AG20443 (cell line): ENCODE measurements at places on chromosomes 11 and 22.

DNA sequence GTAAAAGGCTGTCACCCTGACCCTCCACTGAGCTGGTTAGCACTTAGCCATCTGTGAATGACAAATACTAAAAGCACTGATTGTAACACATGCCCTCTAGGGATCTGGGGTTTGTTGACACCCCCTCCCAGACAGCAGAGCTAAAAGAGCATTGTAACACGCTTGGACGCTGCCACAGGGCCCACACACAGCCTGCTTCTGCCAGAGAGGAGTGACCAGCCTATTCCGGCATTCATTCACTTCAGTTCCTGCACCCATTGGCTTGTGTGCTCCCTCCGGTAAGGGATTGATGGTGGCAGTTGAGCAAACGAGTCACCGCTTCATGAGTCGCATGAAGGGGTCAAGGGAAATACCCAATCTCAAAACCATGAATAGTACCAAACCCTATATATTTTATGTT lies 15.8 kb downstream of the OR10D3 start:
- no peak for DNase-seq

GRCh38 chr11:763073-763463 lies 14.2 kb downstream of the GATD1 start:
- DNase-seq, result no peak

DNA sequence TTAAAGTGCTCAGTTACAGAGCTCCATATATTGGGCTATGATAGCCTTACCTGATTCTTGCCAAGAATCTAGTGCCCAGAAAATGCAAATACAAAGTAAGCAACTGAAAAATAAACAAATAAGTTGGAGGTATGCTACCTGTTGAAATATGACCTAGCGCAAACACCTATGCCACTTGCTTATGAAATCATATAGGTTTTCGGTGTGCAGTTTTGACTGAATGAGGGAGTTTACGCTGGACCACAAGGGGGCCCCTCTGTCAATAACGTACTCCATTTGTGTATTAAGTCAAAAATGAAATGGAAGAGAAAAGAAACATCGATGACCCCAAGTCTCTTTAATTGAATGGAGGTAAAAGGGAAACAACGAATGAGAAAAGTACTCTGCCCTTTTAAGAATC lies 84.9 kb upstream of the TRIM77 start:
- DNase-seq, result no peak

GRCh38 chr11:88188251-88188931 lies 13.1 kb upstream of the RAB38 start:
- DNase-seq, result no peak

DNA sequence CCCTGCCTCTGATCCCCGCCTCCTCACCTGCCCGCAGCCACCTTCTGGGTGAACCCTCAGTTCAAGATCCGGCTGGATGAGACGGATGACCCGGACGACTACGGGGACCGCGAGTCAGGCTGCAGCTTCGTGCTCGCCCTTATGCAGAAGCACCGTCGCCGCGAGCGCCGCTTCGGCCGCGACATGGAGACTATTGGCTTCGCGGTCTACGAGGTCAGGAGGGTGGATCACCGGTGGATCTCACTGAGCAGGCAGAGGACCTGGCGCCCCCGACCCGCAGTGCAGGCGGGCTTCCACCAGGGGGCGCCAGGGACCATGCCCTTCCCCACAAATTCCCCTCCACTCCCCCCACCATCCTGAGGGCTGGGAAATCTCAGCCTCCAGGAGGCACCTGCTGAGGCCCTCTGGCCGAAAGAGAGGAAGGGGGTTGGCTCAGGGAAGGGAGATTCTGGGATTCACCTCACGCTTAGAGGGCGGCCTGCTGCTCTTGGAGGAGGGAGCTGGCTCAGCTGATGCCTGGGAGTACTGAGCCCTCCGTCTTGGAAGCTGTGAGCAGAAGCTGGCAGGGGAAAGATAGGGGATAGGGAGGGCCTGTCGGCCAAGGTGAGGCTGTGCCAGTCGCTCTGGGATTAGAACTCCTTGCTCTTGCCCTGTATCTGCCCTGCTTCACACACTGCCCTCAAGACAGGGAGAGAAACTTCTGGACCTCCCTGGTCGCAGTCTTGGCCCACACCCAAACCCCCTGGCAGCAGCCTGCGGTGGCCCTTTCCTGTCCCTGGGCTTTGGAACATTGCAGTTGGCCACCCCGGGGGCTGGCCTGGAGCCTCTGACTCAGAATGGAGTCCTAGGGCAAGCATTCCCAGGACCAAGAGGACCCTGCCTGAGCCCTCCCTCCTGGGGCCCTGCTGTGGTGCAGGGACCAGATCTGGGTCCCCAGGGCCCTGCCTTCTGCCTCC lies 23.2 kb downstream of the CAPN1 start:
- DNase-seq, result peak; percentile 80

DNA sequence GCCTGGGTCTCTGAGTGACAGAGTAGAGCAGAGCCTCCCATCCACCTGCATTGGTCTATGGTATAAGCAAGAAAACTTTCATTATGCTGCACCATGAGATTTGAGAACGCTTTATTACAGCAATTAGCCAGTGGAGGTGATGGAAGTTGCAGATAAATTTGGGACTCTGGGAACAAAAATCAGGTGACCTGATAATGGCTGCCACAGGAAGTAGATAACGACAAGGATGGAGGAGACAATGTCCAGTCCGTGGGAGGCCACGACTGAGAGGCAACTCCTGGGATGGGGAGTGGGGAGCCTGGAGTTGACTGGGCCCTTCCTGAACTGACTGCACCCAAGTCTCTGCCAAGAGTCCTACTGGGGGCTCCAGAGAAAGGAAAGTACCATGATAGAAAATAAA lies 4.7 kb downstream of the MRGPRD start:
- DNase-seq, result no peak

DNA sequence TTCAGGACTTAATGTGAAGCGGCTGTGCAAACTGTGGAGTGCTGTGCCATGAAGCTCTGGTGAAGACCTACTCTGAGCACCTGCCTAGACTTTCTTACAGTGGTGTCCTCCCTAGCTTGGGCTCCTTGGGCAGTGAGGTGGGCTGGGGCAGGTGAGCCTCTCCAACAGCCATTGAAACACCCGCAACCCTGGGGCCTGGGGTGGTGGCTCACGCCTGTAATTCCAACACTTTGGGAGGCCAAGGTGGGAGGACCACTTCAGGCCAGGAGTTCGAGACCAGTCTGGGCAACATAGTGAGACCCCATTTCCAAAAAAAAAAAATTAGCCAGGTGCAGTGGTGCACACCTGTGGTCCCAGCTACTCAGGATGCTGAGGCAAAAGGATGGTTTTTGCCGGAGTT lies 14.3 kb upstream of the SEC14L3 start:
- no peak for DNase-seq

DNA sequence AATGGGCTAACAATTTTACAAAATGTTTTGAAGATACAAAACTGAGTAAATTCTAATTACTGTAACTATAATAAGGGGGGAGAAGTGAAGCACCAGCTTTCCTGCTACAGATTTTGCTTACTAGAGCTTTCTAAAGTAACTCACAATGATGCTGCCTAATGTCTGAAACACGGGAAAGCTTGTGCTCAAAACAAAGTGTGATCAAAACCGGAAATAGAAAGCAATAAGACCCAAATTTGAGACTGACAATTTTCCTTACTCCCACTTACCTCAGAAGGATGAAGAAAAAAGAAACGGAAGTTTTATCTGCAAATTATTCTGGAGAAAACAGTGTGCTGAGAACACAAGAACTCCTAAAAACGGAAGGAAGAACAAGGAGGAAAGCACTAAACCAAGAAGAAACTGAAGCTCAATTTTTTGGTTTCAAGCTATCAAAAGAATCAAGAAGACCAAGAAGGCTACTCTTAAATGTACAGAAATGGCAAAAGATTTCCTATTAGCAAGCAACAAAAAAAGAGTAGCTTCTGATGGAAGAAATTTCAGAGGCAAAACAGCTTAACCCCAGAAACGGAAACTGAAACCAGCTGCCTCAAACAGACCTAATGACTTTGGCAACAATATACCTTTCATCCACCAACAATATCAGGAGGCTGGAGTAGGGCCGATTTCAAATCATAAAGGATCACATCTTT lies 33.4 kb downstream of the AMBRA1 start:
- peak; percentile 32 for DNase-seq

DNA sequence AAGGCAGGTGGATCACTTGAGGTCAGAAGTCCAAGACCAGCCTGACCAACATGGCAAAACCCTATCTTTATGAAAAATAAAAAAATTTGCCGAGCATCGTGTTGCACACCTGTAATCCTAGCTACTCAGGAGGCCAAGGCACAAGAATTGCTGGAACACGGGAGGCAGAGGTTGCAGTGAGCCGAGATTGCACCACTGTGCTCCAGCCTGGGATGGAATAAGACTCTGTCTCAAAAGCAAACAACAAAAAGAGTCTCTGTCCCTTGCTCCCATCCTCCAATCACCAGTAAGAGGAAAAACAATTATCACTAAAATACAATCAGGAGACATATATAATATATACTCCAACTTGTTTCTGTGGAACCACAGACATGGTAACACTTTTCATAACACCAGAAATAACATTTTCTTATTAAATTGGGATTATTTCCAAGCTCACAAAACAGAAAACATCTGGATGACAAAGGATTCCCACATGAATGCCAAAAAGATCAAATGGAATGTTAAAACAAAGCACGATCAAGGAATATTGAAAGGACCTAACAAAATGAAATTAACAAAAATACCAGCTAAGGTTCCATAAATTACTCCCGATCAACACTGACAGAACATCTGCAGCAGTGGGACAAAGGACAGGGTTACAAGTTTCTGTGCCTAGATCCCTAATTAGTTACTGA lies 15.2 kb downstream of the FCHSD2 start:
- peak; percentile 24 for DNase-seq

- DNase-seq, result peak; percentile 55
Observed at GRCh38 chr11:109859045-109859724, 234.0 kb upstream of the ZC3H12C start.

GRCh38 chr11:123125169-123125568 lies 63.2 kb upstream of the HSPA8 start:
- DNase-seq, result no peak

GRCh38 chr11:113351068-113351450 lies 36.5 kb upstream of the ANKK1 start:
- DNase-seq, result no peak

DNA sequence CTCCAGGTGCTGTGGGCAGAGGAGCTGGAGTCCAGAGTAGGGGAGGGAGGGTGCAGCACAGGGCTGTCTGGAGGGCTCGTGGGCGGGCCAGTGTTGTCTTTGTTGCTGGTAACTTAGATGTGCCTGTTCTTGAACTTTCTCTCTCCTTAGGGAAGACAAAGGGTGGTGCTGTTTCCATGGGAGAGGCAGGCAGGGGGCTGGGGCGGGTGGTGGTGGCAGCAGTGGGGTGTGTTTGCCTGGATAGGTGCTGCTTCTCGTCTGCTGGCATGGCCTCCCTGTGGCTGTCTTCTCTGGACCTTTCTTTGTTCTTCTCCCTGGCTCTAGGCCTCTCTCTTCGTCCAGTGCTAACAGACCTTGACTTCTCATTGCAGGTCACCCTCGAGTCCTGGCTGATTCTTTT lies 8.5 kb downstream of the SIDT2 start:
- no peak for DNase-seq

DNA sequence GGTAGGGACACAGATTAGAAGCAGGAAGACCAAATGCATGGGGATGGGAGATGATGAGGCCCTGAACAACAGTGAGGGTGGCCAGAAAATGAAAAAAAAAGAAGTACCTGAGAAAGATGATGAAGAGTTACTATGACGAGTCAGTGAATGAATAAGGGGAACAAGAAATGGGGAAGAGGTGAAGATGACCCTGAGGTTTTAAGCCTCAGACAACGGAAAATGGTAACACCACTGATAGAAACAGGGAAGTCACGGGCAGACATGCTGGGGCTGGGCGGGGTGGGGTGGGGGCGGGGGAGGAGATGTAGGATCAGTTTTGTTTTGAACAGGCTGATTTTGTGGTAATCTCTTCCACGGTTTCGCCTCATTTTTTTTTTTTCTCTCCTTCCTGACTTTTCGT lies 205.1 kb upstream of the CADM1 start:
- DNase-seq, result no peak

DNA sequence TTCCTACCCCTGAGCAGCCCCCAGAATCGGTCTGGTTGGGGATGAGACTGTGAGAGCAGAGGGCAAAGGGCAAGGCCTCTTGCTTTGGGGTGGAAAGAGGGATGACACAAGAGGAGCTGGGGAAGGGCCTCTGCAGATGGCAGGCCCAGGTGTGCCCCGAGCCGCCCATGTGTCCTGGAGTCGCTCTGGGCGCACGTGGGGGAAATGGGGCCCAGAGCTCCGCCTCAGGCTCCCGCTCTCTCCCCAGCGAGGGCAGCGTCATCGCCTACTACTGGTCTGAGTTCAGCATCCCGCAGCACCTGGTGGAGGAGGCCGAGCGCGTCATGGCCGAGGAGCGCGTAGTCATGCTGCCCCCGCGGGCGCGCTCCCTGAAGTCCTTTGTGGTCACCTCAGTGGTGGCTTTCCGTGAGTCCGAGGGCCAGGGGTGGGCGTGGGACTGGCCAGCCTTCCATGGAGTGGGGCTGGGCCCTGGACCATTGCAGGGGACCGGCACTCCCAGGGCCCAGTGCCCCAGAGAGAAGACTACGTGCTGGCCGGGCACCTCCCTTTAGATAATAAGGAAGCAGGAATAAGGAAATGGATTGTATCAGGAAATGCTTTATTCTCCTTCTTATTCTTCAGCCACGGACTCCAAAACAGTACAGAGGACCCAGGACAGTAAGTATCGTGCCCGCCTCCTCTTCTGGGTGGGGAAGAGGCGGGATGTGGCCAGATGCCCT lies 30.1 kb downstream of the ST14 start:
- no peak for DNase-seq

- no peak for DNase-seq
Observed at GRCh38 chr11:44408711-44409470, 99.0 kb upstream of the ALX4 start.

GRCh38 chr11:71456831-71457230 lies 3.8 kb downstream of the NADSYN1 start:
- DNase-seq, result no peak

- no peak for DNase-seq
Observed at GRCh38 chr11:101323997-101324396, 194.4 kb upstream of the PGR start.

- DNase-seq, result no peak
Observed at GRCh38 chr11:114298710-114299109, 2.5 kb downstream of the NNMT start.

GRCh38 chr22:24833881-24834495 lies 28.0 kb downstream of the SGSM1 start:
- DNase-seq, result no peak

DNA sequence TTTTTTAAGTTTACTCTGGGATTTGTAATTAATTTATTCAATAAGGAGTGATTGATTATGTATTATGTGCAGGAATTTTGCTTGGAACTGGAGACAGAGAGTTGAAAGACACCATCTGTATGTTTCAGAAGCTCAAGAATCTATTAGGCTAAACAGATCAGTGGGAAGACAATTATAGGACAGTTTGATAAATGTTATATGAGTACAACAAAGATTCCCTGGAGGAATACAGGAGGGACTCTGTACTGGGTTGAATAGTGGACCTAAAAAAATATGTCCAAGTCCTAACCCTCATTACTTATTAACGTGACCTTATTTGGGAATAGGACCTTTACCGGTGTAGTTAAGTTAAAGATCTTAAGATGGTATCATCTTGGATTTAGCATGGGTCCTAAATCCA lies 681.2 kb downstream of the NELL1 start:
- DNase-seq, result no peak
